ENCODE measurements at places on chromosomes 7 and 10. TPM values are rescaled to one million over a fixed set of nuclear protein-coding genes. Genes with fewer than 3 reads are reported as not detected.

The PCLO gene
- total RNA-seq = 7.2 TPM

The MRLN gene
- 26.3 TPM for total RNA-seq

The SUN3 gene
- total RNA-seq = not detected

The ANKRD61 gene
- not detected for total RNA-seq

The NODAL gene
- total RNA-seq = not detected

The SH2D4B gene
- total RNA-seq = 0.12 TPM

The SPDYE2B gene
- total RNA-seq = not detected

The PLEKHS1 gene
- total RNA-seq = 0.18 TPM

The COL1A2 gene
- total RNA-seq = 1,434 TPM

The AKR1C8 gene
- 0.41 TPM for total RNA-seq

The KCNIP2 gene
- total RNA-seq = 5.1 TPM

The BAG3 gene
- total RNA-seq = 24.5 TPM

The SLC39A12 gene
- not detected for total RNA-seq

The TEX47 gene
- total RNA-seq = not detected

The LOXL4 gene
- 5.0 TPM for total RNA-seq

The TUBAL3 gene
- not detected for total RNA-seq

The AGMO gene
- 0.93 TPM for total RNA-seq

The PON2 gene
- total RNA-seq = 112 TPM

The IFIT1 gene
- total RNA-seq = 18.9 TPM

The CDK6 gene
- 85.7 TPM for total RNA-seq

The PTF1A gene
- not detected for total RNA-seq

The UCMA gene
- total RNA-seq = not detected

The NEUROG3 gene
- total RNA-seq = not detected

The PNLIP gene
- total RNA-seq = 0.12 TPM

The DNAJC9 gene
- 18.6 TPM for total RNA-seq

The DPYSL4 gene
- total RNA-seq = 10.5 TPM

The BBS9 gene
- 38.3 TPM for total RNA-seq

The C10orf95 gene
- total RNA-seq = 0.35 TPM

The CALCR gene
- total RNA-seq = 1.8 TPM

The STEAP4 gene
- total RNA-seq = 4.4 TPM

The AKR1E2 gene
- 24.2 TPM for total RNA-seq

The LRRC18 gene
- 0.23 TPM for total RNA-seq

The TMEM176A gene
- 71.8 TPM for total RNA-seq

The TFR2 gene
- total RNA-seq = 5.3 TPM

The HYAL4 gene
- 0.18 TPM for total RNA-seq

The HOXA10 gene
- 98.8 TPM for total RNA-seq

The EBLN1 gene
- total RNA-seq = not detected

The SPAM1 gene
- not detected for total RNA-seq

The IKZF1 gene
- total RNA-seq = 12.7 TPM

The TACR2 gene
- total RNA-seq = not detected

The NEUROD6 gene
- not detected for total RNA-seq

The HTR7 gene
- total RNA-seq = 1.4 TPM

The WNT2 gene
- total RNA-seq = 0.47 TPM

The PON1 gene
- total RNA-seq = 0.12 TPM

The ANXA8 gene
- total RNA-seq = 0.18 TPM

The HOXA9 gene
- total RNA-seq = 61.6 TPM

The MDFIC gene
- 35.8 TPM for total RNA-seq

Data from metanephros (tissue), 2 donors.